Hematopoietic multipotent progenitor cell treated with erythropoietin and hydrocortisone succinate and interleukin-3 and kit ligand, for 15 days (in vitro differentiated cells): ENCODE measurements at places on chromosomes 3 and 15.

DNA sequence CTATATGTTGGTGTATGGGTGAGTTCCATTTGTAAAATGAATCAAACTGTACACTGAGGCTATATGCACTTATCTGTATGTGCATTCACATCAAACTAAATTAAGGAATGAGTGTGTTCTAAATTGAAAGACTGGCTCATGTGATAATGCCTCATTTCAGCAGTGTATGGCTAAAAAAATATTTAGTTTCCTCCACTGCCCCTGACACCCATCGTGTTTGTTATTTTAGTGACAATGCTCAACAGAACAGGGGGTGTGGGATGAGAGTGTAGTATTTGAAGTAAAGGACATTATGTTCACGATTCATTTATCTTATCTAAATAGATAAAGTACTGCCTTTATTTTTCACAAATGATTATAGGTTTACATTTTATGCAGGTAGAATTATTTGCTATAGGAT is 301.1 kb upstream of the ARPP21 start:
- no peak for DNase-seq

- no peak for DNase-seq
Observed at GRCh38 chr3:31008994-31009393, 114.5 kb upstream of the GADL1 start.

- DNase-seq = no peak
Observed at GRCh38 chr3:120263792-120264191, 21.2 kb downstream of the GPR156 start.

GRCh38 chr15:67168694-67169093 is 85.8 kb downstream of the AAGAB start:
- DNase-seq = no peak

- DNase-seq = no peak
Observed at GRCh38 chr15:96514607-96515285, 184.2 kb downstream of the NR2F2 start.

GRCh38 chr3:150975086-150975991 is 2.8 kb upstream of the CLRN1 start:
- DNase-seq = no peak

DNA sequence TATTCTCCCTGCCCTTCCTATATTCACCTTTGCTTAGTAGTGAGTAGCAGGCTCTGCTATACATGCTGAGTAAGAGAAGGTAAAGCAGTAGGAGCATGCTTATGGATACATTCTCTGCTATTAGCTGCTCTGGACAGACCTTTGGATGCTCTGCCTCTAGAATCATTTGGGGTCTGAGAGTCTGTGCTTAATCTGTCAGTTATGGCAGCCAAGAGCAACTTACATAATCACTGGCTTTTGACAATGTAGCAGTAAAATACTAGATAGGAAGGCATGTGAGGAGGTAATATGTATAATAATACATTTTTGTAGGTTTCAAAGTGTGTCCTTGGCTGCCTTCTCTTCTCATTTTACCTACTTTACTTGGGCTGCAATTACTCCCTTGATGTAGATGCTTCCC is 277.7 kb downstream of the GAP43 start:
- DNase-seq = no peak

- DNase-seq = no peak
Observed at GRCh38 chr3:52046186-52046901, 10.0 kb downstream of the DUSP7 start.

DNA sequence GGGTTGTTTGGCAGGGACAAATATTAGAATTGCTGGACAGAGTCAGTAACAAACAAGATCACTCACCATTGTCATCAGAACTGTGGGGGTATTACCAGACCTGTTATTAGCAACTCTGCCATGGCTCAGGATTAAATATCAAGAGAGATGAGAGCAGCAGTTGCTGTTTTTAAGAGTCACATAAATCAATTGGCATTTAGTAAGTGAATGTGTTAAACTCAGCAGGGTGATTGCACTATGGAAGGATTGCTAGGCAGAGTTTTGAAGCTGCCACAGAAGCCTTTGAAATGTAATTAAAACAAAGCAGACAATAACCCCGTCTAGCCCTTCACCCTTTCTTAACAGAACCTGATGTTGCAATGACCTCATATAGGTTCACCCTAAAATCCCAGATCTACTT is 238.8 kb downstream of the GAP43 start:
- no peak for DNase-seq

DNA sequence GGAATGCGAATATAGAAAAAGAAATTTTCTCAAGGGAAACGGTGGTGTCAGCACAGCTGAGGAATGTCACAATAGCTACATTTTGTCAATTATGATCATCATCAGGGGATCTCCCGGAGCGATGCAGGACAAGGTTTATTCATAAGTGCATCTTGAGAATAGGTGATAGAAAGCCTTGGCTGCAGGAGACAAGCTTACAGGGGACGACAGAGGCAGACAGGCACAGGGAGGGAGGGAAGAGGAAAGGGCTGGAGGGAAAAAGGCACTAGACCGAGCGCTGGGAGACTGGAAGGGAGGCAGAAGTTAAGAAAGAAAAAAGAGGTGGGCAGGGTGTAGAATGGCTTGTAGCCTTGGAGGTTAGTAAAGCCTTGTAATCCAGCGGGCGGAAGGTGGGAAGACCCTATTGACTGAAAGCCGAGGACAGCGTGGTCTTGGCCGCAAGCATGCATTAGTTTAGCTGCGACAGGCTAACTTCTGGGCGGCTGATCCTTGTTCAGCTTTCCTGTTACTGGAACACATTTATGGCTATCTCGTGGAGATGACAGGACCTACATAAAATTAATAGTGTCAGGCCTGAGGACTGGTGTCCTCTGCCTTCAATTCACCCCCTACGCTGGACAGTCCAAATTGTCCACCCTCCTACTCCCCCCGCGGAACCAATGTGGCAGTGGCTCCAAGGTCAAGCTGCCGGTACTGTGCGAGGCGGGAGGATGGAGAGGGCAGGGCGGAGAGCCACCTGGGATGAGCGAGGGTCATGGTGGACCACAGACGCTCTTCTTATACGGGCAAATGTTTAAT is 1.4 kb upstream of the NECTIN3 start:
- no peak for DNase-seq

- DNase-seq = no peak
Observed at GRCh38 chr3:30886888-30887287, 7.6 kb downstream of the GADL1 start.

GRCh38 chr3:119899192-119899511 is 117.3 kb downstream of the NR1I2 start:
- DNase-seq = no peak

- DNase-seq = no peak
Observed at GRCh38 chr3:177474652-177475355, 277.5 kb upstream of the TBL1XR1 start.

DNA sequence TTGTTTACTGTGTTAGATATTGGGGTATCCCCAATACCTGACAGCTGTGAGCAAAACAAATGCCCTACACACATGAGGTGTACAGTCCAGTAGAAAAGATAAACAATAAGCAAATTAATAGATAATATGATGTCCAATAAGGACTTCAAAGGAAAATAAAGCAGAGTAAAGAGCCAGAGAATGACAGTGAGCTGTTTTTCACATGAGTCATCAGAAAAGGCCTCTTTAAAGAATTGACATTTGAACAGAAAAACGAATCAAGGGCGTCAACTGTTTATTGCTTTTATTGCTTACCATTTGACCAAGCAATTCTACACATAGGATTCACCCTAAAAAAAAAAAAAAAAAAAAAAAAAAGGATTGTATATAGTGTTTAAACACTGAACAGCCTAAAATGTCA is 96.6 kb upstream of the FLNB start:
- no peak for DNase-seq

DNA sequence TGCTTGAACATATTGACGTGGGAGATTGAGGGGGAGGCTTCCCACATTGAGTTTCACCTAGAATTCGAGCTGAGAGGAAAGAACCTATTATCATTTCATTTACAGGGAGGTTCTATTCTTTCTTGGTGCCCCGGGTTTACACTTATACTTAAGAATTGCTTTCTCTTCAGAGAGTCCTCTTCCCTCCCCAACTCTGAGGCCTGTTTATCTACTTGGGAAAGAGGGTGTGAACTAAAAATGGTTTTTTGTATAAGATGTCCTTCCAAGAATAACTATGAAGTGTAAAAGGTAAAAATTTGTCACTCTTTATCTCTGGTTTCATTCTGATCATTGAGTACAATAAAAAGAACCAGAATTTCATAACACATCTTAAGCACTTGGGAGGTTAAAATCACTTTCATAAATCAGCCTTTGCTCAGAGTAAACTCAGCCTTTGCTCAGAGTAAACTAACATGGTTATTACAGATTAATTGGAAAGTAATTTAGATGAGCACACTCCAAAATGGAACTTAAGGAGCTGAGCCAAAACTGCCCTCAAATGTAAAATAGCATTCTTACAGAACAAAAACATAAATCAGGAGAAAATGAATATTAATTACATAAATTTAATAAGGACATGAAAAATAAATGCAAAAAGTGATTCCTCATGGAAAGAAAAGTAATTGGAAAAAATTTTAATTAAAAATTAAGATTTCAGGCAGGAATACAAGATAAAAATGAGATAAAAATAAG is 75.2 kb downstream of the GADL1 start:
- no peak for DNase-seq

DNA sequence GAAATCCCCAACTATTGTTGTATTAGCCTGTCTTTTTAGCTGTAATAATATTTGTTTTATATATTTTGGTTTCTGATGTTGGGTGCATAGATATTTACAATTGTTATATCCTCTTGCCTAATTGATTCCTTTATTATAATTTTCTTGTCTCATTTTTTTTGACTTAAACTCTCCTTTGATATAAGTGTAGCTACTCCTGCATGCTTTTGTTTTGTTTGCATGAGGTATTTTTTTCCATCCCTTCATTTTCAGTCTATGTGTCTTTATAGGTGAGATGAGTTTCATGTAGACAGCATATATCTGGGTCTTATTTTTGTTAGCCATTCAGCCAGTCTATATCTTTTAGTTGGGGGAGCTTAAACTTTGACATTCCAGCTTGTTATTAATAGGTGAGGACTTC is 37.4 kb downstream of the FAIM start:
- no peak for DNase-seq

DNA sequence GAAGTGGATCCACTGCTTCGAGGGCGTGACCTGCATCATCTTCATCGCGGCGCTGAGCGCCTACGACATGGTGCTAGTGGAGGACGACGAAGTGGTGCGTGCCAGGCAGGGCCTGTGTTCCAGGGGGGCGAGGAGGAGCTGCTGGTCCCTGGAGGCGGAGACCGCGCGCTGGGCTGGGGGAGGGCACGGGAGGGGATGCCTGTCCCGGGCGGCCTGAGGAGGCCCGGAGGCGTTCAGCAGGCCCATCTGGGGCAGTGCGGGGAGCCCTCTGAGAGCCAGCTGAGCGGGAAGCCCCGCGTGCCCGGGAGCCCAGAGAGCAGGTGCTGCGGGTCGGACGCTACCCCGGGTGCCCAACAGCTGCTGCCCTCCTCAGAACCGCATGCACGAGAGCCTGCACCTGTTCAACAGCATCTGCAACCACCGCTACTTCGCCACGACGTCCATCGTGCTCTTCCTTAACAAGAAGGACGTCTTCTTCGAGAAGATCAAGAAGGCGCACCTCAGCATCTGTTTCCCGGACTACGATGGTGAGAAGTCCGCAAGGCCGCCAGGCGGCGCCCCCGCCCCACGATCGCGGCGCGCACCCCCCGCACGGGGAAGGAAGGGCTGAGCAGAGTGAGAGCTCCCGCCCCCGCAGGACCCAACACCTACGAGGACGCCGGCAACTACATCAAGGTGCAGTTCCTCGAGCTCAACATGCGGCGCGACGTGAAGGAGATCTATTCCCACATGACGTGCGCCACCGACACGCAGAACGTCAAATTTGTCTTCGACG is 2.9 kb downstream of the GNAT1 start:
- DNase-seq = peak; percentile 43

DNA sequence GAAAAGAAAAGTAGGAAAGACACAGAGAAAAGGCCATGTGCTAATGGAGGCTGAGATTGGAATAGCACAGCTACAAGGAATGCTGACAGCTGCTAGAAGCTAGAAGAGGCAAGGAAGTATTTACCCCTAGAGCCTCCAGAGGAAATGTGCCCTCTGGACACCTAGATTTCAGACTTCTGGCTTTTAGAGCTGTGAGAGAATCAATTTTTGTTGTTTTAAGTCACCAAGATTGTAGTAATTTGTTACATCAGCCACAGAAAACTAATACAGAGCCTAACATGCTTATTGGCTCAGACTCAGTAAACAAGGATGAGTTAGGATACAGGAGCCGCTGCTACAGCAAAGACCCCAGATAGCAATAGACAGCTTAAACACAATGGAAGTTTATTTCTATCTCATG is 33.1 kb upstream of the GLCE start:
- no peak for DNase-seq

GRCh38 chr3:6771171-6771570 is 89.7 kb upstream of the GRM7 start:
- no peak for DNase-seq

DNA sequence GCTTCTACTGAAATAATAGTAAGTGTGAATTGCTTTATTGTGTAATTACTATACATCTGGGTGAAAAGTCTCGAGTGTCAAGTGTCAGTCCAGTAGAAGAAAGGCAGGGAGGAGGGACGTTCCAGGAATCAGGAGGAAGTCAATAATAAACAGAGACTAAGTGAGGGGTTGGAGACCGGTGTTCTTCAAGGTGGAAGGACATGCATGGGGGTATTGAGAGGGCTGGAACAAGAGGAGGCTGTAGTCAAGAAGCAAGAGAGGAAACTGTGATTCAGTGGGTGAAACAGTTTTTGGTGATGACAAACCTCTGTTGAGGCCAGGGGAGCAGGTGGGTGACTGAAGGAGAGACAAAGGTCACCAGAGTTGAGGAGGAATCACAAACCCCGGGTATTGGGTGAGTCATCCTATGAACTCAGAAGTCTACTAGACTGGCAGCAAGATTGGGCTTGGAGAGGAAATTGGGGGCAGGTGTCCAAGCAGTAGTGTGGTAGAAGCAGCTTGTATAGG is 11.6 kb upstream of the SCAMP5 start:
- no peak for DNase-seq

DNA sequence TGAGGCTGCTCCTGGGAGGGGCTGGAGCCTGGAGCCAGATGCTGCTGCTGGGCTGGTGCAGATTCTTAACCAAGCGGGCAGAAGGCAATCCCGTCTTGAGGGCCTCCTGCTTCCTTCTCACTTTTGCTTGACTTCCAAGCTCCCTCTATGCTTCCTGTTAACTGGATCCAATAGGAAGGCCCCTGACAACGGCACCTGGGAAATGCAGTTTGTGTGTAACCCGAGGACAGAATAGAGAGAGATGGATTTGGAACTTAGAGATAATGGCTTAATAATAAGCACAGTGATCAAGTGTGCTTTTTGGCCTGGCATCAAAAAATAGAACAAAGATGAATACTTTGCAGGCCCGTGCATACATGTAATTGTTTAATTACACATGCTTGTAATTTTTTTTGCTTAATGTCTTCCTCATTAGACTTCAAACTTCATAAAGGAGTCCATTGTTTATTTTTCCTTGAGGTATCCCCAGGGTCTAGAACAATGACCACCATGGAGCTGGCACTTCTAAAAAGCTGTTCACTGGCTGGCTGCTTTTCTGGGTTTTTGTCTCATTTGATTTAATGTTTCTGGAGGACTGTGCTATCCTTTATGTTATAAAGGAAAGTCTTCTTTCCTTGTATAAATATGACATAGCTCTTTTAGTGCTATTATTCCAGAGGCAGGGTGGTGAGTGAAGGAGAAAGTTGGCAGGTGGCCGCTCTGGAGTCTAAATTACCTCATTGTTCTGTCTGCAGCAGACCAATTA is 63.3 kb upstream of the MITF start:
- DNase-seq = no peak

- no peak for DNase-seq
Observed at GRCh38 chr3:148773805-148774204, 53.8 kb upstream of the CPB1 start.

- no peak for DNase-seq
Observed at GRCh38 chr15:45105586-45105985, 8.4 kb downstream of the DUOX2 start.

GRCh38 chr15:95019907-95020306 is 788.5 kb downstream of the MCTP2 start:
- no peak for DNase-seq
